Fibroblast of skin of right biceps (primary cell): ENCODE measurements at places on chromosomes 3 and 15.
A peak's percentile ranks its signal among the peaks of the same experiment; 100 is the strongest.

DNA sequence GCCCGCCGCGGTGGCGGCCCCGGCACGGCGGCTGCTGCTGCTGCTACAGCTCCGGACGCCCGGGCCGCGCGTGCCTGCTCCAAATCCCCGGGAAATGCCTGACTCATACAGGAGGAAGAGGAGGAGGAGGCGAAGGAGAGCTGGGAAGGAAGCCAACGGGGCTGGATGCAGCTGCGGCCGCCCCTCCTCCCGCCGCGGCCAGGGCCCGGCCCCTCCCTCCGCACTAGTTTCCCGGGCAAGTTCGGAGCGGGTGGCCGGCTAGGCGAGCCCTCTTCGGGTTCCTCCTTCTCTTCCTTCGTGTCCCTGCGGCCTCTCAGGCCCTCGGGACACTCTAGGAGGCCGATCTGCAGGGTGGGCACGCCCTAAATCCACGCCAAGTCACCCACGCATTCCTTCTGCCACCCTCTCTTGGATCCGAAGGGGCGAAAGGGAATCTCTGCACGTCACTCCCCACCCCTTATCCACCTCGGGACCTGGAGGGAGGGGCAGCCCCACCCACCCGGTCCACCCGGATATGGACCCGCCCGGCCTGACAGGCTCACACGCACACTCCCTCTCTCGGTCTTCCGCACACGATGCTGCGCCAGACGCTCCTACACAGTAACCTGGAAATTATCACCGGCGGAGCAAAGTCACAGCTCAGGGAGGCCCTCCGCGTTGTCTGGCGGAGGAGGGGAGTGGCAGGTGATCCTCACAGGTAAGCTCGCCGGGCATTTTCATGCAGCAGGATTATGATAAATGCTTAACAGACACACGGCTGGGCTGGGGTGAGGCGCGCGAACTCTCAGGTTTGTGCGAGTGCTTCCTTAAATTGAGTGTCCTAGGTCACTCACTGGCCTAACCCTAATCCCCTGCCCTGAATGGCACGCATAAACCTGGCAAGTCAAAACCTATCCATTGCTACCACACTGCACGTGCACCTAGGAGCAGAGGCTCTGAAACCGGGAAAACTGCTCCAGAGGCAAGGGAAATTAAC is at the start of the genes OSBPL10 and ZNF860:
TSS of gene OSBPL10 (minus strand) at position 57 of the 976 bp plus-strand sequence. CDS start 83 bp downstream, outside the sequence.
TSS of gene ZNF860 (plus strand) at position 545 of the 976 bp plus-strand sequence. CDS start 7,330 bp downstream, outside the sequence.
- peak; percentile 94 for DNase-seq

GRCh38 chr15:70417535-70417934 is 319.8 kb upstream of the TLE3 start:
- no peak for DNase-seq

- DNase-seq, result no peak
Observed at GRCh38 chr3:17738921-17739320, 3.5 kb downstream of the TBC1D5 start.

- DNase-seq, result peak; percentile 81
Observed at GRCh38 chr3:141894524-141895176, 18.2 kb downstream of the ATP1B3 start.

GRCh38 chr3:38268087-38268486 is 2.5 kb downstream of the SLC22A13 start:
- DNase-seq, result no peak

DNA sequence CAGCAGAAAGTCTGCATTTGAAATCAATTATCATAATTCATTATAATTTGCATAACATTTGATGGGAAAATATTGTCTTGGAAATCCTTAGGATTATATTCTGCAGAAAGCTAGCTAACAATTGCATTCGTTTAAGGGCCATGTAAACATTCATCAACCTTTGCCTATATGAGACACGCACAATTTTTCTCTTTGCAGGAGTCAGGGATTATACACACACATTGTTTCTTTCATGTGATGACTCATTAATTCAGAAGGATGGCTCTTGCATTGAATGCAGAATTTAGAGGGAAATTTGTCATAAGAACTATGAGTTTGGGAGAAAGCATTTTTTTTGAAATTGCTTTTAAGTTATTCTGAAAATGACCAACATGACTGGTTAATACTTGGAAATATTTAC is 844.7 kb downstream of the DIPK2A start:
- peak; percentile 64 for DNase-seq

DNA sequence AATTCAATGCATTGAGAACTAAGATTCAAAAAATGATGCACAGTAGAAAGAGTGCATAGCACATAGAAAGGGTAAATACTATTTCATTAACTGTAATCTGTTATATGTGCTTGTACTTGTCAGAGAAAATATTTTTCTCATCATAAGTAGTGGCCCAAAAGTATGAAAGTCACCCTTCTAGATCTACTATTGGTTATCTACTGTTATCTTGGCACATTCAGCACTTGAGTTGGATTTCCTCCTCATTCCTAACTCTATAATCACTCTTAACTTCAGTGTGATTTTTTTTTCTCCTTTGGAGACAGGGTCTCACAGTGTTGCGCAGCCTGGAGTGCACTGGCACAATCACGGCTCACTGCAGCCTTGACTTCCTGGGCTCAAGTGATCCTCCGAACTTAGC is 194.4 kb downstream of the PCCB start:
- peak; percentile 18 for DNase-seq

DNA sequence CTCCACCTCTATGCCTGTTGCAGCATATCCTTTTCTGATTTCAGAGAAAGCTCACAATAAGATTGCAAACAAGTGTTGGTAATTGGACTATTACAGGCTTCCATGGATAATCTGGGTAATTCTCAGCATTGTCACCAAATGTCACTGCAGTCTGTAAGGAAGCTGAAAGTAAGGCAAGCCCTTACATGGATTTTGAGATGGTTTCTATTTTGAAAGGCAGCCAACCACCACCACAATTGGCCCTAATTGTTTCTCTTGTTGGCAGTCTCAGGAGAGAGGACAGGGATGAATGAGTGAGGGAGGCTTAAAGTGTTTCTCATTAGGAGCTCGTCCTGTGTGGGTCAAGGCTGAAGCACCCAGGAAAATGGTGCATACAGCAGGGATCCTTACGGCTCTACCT is 879.9 kb downstream of the TUSC7 start:
- DNase-seq, result no peak

- DNase-seq, result no peak
Observed at GRCh38 chr3:126365351-126366277, 8.4 kb upstream of the KLF15 start.

DNA sequence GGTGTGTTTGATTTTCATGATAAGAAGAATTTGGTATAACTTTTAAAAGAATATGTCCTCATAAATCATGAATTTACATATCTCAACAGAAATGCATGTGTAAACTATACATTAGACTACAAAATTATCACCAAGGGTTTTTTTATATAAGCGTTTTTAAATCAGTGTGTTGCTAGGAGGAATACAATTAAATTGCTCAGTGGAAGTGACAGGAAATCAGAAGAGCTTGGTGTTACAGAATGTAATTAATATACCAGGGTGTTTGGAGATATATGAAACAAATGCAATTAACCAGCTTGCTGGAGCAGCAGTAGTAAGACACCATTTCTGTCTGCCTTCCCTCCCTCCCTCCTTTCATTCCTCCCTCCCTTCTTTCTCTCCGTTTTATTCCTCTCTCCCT is 2.4 kb downstream of the ROBO2 start:
- no peak for DNase-seq

- DNase-seq, result peak; percentile 40
Observed at GRCh38 chr3:45225465-45226205, 452 bp downstream of the TMEM158 start.

- DNase-seq, result no peak
Observed at GRCh38 chr3:116920826-116921610, 211.4 kb downstream of the TUSC7 start.

- DNase-seq, result no peak
Observed at GRCh38 chr3:124969963-124970722, 35.6 kb upstream of the MUC13 start.

GRCh38 chr3:115281697-115282675 is 134.9 kb upstream of the ZBTB20 start:
- DNase-seq, result no peak

GRCh38 chr15:70264014-70264582 is 166.4 kb upstream of the TLE3 start:
- DNase-seq, result peak; percentile 56

DNA sequence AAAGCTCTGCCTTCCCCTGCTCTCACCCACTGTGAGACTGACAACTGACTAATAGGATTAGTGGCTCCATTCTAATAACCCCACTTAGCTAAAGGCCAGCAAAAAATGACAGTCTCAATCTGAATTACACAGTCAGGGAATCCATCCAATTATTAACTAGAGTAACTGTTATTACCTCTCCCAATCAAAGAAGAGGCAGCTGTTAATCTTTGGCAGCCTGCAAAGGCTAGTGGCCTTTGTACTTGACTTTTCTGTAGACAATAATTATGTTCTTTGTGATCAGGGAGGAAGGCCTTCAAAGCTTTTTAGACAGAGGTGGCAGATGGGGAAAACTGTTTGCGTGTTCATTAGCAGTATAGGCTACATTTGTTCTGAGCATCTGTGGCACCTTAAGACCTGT is 177.7 kb downstream of the ISL2 start:
- DNase-seq, result no peak

- no peak for DNase-seq
Observed at GRCh38 chr3:141164852-141165251, 66.8 kb upstream of the PXYLP1 start.

GRCh38 chr15:27353856-27354255 is 382.9 kb downstream of the GABRG3 start:
- DNase-seq, result peak; percentile 71

GRCh38 chr3:112030901-112031300 is 3.6 kb upstream of the TMPRSS7 start:
- DNase-seq, result peak; percentile 18

DNA sequence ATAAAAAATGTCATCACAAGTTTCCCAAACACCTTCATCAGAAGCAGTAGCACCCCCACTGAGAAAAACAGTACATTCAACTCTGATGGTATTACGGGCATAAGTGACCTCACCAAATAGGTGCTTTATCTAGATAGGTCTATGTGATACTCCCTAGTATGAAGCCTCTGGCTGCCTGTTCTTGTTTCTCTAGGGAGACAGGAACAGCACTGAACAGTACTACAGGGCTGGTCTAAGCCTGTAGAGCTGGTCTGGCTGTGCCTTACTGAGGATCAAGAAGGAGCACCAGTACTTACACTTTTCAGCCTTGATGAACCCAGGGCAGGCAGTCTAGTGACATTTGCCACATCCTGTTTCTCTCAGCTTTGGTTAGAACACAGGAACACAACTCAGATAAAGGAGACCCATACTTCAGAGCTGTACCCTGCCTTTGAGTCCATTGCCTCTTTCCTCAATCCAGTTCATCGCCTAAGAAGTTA is 35.9 kb downstream of the OXNAD1 start:
- no peak for DNase-seq

- DNase-seq, result no peak
Observed at GRCh38 chr15:60893886-60894285, 335.2 kb downstream of the RORA start.

DNA sequence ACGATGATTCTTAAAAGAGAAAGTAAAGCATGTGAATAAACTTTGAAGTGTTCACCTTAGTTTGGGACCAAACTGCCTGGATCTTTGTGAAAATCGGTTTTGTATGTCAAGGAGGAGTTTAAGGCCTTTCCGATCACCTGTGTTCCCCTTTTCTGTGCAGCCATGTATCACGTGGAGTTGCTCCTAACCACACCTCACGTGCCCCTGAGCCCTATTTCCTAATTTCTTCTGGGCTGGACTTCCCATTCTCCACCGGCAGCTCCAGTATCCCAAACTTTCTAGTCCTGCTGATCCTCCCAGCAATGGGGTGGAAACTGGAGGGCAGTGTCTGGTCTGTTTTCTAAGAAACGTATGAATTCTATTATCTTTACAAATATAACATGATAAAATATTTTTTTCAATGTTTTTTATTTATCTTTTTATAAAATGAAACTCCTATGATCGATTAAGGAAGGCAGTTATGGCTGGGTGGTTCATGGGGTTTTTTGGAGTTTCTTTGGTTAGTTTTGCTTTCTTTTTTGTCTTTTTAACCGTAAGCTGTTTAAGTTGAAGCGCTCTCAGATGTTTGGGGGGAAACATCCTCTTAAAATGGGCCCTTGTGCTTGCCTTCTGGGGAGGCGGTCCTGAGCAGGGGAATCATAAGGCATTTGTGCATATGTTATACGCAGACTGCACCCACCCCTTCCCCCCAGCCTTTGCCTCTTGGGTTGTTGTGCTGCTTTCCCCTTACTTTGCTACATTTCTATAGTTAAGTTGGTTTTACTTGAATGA is 43.6 kb upstream of the WWTR1 start:
- DNase-seq, result peak; percentile 44

DNA sequence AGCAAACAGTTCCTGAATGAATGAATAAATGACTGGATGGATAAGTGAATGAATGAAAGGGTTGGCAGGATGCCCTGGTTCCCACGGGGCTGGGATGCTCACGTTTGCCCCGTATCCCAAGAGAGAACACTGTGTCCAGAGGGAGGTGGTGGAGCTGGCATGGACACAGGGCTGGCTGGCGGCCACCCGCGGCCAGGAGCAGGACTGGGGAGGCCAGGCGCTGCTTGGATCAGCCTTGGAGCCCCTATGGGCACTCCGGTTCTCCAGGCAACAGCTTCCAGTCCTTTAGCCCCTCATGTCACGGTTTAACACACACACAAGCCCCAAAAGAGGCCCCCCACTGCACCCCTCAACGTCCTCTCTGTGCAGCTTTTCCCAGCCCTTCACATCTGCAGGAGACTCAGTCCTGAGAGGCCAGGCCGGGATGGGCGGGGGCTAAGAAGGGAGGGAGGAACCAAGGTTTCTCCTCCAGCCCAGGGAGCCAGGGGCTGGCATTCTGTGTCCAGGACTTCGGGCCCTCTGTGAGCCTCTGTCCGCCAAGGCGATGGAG is 86.0 kb upstream of the ALDH1L1 start:
- DNase-seq, result no peak

DNA sequence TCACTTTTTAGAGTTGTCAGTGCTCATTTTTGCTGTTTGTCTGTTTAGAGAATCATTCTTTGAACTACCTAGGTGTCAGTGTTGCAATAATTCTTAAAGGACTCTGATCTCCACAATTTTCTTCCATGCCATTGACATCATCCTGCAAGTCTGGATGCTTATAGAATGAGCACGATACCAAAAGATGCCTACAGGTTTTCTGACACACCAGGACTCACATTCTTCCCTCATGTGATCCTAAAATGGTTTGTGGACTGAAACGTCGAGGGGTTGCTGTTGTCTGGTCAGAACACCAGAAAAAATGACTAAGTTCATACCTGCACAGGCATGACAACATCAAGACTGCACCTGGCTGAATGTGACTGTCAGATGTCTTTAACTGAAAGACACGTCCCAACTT is 95.9 kb downstream of the SEMA5B start:
- no peak for DNase-seq
